CD4-positive, alpha-beta T cell treated with Interferon alpha-2 for 1 hour (primary cell): ENCODE measurements at places on chromosomes 11 and 22.

- no peak for DNase-seq
These were observed 12.0 kb downstream of the KCNJ11 start for GRCh38 chr11:17376493-17376892.

DNA sequence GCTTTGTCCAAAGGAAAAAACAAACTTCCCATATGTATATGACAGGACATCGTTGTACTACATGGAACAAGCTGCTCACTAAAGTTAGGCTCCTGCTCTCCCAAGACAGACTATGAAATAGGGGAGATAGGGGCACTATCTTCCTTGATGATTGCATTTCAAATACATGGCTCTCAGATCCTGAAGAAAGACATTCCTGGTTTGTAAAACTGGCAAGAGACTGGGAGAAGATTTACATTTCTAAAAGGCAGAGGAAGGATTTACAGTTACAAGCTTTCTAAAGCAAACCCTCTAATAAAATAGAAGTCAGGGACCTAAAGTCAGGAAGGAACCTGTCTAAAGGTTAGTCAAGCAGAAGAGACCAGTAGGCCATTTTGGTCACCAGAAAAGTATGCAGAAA, 103.7 kb downstream of the SLC17A6 start:
- no peak for DNase-seq

- DNase-seq = no peak
These were observed 44.8 kb upstream of the ISX start for GRCh38 chr22:35021161-35021560.

GRCh38 chr11:100910808-100911207, 218.8 kb downstream of the PGR start:
- no peak for DNase-seq

DNA sequence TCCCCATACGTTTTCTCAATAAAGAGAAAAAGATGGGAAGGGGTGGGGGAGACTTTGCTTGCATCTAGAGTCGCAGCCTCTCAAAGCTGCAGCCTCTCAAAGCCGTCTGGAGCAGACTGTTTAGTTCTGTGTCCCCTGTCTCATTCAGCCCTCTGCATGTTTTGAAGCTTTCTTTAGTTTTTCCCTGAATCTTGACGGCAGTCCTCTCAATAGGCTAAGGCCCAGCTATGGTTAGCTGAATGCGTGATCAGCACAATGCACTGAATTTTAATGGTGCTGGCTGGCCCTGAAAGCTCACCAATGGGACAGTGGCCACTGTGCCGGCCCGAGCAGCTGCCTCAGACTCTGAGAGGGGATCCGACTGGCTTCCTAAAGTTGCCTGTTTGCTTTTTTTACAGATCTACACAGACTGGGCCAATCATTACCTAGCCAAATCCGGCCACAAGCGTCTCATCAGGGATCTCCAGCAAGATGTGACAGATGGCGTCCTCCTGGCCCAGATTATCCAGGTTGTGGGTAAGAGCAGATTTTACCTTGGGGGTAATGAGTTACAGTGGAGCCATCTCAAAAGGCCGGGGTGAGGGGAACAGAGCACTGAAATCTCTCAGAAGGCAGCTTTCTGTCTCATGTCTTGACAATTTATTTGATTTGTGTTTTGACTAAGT, 119.6 kb downstream of the NAV2 start:
- no peak for DNase-seq

GRCh38 chr22:42404266-42404665, 27.9 kb downstream of the NFAM1 start:
- DNase-seq = no peak

GRCh38 chr22:35056486-35056885, 9.5 kb upstream of the ISX start:
- DNase-seq = no peak

GRCh38 chr22:31160328-31160978, 471 bp downstream of the RNF185 start:
- peak; percentile 13 for DNase-seq

DNA sequence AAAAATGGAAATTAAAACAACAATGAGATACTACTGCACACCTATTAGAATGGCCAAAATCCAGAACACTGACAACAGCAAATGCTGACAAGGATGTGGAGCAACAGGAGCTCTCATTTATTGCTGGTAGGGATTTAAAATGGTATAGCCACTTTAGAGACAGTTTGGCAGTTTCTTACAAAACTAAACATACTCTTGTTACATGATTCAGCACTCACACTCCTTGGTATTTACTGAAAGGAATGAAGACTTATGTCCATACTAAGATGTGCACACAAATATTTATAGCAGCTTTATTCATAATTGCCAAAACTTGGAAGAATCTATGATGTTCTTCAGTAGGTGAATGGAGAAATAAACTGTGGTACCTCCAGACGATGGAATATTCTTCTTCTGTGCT, 40.8 kb downstream of the PGM2L1 start:
- no peak for DNase-seq

GRCh38 chr11:69653406-69653960, 12.5 kb downstream of the CCND1 start:
- DNase-seq = no peak

DNA sequence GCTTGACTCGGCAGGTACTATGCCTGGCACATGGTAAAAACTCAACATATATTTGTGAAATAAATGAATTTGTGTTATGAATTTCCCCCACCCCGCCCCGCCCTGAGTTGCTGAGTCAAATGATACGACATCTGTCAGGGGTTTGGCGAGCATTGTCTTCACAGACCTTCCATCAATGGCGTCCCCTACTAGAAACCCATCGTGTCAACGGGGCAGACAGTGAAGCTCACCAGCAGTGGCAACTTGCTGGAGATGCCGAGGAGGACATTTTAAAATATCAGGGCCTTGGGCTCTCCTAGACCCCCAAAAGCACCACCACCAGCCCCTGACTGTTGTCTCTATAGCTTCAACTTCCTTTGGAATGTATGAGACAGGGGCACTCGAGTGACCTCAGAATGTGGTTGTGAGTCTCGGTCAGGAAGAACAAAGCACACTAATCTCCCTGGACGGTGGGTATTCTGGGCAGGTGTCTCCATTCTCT, 761 bp upstream of the NXF1 start:
- no peak for DNase-seq

DNA sequence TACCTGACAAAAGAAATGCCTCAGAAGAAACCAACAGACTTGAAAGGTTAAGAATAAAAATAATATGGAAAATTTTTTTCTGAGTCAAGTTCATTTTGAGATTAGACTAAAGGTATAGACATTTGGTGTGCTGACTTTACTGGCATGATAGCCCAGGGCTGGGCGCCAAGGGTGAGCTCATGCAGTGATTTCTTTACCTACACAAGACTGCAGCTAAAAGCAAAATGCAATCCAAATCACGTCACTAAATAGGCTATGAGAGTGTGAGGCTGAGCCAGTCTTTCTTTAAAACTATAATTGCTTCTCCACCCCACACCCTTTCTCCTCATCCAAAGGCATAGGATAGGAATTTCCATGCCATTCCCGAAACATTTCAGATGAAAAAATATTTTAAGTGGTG, 196.5 kb downstream of the FAM76B start:
- no peak for DNase-seq

DNA sequence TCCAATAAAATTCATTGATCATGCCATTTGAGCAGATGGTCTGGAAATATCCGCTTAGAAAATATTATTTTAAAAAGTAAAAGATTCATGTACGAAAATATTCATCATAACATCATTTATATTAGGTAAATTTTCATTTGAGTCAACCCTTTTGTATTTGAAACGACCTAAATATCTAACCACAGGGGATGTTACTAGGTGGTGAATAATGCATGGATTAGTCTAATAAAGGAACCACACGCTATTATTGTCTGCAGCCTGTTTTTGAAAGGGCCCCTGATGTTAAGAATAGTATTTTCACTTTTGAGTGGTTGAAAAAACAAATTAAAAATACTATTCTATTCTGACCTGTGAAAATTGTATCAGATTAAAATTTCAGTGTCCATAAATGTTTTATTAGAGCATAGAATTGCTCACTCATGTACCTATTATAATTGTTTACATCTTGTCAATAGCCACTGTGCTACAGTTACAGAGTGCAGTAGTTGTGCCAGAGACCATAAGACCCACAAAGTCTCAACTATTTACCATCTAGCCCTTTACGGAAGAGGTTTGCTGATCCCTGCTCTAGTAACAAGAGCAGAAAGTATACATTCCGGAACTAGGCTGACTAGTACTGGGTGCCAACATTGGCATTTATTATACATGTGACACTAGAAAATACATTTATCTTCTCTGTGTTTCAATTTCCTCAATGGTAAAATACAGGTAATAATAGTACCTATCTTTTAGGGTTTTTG, 176.1 kb downstream of the LRRC4C start:
- DNase-seq = no peak

DNA sequence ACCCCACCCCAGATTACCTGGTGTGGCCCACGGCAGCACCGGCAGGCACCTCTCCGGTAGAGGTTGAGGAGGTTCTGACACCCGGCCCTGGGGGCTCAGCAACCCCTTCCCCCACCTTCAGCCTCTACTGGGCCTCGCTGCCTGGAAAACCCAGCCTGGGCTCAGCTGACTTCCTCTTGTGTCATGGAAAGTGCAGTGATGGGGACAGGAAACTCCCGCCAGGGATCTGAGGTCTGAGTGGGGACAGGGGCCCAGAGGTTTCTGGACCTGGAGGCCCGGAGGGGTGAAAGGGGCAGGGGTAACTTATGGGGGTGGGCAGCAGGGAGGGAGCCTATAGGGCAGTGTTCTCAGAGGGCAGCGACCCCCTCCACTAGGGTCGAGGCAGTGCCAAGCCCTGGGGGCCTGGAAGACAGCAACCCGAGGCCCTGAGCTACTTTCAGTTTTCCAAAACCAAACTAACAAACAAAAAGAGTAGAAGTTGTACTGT, 10.0 kb upstream of the CD5 start:
- DNase-seq = peak; percentile 36

DNA sequence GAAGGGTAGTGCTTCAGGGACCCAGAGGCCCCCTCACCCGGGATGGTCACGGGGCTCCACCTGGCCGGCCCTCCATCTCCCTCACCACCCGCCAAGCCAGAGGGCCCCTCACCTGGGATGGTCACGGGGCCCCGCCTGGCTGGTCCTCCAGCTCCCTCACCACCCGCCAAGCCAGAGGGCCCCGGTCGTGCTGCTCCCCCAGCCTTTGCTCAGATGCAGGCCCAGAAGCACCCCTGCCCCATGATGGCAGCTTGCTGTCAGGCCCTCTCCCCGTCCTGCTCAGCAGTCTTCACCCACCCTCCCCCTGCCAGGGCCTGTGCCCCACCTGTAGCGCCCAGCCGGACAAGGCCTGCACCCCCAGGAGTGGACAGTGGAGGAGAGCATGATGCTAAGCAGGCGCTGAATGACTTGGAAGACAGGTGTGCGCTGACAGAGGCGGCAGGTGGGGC, 7.3 kb downstream of the DENND6B start:
- no peak for DNase-seq

DNA sequence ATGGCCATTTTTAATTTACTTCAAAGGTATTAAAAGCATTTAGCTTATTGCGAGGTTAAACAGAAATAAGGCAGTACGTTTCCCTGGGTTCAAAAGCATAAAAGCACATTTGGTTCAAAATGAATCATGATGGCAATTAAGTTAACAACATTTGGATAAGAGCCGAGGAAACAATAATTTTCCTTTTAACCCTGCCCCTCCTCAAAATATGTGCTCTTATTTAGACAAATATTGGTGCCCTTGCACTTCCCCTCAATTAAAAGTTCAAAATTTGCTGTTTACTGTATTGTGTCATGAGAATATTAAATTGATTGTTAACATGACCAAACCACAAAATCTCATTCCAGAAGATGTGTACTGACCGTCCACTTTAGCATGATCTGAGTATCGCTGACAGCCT, 48.7 kb downstream of the VSIG10L2 start:
- no peak for DNase-seq

GRCh38 chr11:86848132-86848531, 47.8 kb downstream of the PRSS23 start:
- no peak for DNase-seq

DNA sequence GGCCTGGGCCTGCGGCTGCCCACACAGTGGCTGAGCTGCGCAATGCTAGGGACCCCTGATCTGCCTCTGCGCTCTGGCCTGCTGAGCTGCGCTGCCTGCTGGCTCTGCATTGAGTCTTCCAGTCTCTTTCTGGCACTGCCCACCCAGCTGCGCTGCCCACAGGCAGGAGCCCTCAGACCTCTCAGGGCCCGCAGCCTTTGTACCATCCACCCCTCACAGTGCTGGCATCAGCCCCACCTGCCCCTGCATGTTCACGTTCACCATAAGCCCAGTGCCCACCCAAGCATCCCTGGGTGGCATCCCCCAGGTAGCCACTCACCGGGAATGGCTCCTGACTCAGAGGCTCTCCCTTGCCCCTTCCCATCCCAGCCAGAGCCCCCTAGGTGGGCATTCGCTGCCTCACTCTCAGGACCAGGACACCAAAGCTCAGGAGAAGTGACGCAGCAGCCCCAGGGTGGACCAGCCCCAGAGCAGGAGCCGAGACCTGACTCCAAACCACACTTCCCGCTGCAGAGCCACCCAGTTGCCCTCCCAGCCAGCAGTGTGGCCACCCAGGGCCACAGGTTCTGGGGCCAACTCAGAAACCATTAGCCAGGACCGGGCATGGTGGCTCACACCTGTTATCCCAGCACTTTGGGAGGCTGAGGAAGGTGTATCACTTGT, 21.7 kb upstream of the COMT start:
- DNase-seq = no peak

- no peak for DNase-seq
These were observed at the start of gene C11orf87 for GRCh38 chr11:109421981-109422869. Gene C11orf87, plus strand, starts transcription at chr11:109422190. Its CDS starts 1,444 bp downstream, at chr11:109423634.

DNA sequence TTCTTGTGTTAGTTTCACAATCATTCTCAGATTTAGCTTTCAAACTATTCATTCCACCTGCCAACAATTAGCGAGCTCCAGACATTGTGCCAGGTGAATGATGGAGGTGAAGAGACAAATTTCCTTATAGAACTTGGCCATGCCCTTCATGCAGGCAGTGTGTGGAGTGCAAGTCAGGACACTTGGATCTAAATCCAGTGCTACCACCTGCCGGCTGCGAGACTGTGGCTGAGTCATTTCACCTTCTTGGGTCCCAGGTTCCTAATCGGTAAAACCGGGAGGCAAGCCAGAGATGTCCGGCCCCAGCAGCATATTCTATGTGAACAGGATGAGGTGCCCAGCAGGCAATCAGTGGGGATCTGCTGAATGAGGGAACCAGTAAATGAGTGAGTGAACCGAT, 18.6 kb upstream of the EHF start:
- no peak for DNase-seq

DNA sequence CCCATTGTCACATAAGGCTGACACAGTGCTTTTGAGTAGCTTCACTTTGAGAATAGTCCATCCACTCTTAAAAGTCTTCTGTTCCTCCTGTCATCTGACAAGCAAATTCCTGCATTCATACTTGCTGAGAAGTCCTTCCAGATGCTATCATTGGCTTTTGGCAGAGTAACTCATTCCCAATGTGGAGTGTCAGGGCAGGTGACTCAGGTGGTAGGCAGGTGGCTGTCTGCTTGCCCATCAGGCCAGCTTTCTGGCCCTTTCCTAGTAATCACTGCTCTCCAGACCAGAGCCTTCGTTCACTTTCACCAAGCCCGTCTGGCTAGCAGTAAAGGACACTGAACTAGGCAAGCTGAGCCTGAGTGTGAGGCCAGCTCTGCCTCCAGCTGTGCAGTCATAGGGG, 162.5 kb upstream of the CCDC90B start:
- no peak for DNase-seq
